ENCODE measurements at places on chromosomes 11 and 22.

DNA sequence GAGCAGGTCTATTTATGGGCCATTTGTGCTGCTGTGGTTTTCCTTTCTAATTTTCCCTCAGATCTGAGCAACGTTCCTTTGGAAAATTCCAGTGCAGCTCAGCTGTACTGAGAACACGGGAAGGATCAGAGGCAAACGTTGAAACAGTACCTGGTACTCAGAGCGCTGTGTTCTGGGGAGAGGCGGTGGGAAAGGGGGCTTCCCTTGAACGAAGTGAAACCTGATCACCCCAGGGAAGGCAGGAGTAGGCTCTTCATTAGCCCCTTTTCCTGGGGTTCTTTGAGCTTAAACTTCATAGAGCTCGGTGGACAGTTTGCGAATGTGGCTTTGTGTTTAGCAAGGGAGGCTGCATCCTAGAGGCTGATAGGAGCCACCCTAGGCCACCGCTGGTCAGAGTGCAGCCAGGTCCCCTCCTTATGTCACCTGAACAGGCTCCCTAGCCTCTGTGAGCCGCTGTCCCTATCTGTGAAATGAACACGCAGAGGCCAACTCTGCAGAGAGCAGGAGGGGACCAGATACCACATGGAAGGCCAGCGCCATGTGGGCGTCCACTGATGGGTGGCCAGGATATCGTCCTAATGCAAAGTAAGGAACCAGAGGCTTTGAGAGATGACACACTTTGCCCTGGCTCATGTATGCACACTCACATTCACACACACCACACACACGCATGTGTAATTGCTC is 1464.8 kb downstream of the BRD1 start:
- DNase-seq, result no peak

GRCh38 chr11:64854534-64855502 is 10.4 kb upstream of the CDC42BPG start:
- peak; percentile 55 for DNase-seq

DNA sequence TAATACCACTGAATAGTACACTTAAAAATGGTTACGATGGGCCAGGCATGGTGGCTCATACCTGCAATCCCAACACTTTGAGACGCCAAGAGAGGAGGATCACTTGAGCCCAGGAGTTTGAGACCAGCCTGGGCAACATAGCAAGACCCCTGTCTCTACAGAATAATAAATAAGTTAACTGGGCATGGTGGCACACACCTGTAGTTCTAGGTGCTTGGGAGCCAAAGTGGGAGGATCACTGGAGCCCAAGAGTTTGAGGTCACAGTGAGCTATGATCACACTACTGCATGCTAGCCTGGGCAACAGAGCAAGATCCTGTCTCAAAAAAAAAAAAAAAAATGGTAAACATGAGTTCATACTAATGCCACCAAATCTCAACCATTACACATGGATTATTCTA is 61.3 kb downstream of the CD6 start:
- DNase-seq, result no peak

DNA sequence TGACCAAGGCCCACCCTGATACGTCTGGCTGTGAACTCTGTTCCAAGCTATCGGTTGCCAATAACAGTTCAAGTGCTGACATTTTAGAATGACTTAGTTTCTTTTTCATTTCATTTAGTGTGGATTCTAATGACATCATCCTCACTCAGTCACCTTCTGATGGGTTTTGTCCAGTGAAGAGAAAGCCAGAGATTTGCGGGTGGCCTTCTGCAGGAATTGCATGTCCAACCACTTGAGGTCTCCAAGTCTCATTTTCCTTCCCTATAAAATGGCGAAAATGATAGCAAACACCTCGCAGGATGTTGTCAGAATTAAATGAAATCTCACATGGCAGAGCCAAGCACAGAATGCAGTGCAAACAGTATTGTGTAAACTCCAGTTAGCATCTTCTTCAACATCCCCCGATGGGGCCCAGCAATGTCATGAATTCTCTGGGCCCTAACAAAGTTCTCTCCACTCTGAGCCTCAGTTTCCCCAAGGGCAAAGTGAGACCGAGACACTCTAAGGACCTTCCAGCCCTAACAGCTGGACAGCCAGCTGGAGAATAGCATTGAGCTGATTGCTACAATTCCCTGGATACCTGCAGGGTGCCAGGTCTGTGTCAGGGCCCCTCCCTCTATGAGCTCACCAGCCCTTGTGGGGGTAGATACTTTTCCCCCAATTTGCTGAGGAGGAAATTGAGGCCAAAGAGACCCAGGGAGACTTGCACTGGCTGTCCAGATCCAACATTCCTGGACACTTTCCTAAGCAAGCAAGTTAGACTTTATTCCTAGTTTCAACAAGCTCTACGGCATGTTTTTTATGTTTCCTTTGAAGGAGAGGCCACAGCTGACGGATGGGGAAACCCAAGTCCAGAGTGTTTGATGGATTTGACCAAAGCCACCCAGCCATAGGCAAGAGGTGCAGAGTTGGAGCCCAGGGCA is 286.7 kb downstream of the MN1 start:
- no peak for DNase-seq

- no peak for DNase-seq
These were observed 915.6 kb downstream of the METTL15 start for GRCh38 chr11:29023761-29024160.

GRCh38 chr11:64260147-64260708 is 8.9 kb downstream of the PLCB3 start:
- DNase-seq, result no peak

- DNase-seq, result no peak
These were observed 257.9 kb downstream of the CTTN start for GRCh38 chr11:70656252-70656651.

Measured in GOT3 (cell line).